ENCODE measurements at places on chromosomes 1 and 21.

DNA sequence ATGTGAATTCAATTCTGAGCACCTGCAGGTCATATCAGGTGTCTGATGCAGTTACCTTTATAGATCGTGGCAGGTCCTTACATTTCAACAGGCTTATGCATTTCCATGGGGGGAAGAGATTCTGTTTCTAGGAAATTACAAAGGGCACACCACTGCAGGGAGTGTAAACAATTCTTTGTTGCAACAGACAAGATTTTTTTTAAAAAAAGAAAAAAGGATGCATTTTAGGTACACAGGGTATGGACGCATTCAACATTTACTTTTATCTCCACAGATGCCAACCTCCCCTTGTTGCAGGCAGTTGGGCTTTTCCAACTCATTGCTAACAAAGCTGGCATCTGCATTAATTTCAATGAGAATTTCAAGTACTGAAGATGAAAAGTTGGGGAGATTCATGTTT lies 13.5 kb upstream of the TEKT2 start:
- DNase-seq: no peak

GRCh38 chr1:163807331-163808049 lies 485.7 kb downstream of the NUF2 start:
- no peak for DNase-seq

DNA sequence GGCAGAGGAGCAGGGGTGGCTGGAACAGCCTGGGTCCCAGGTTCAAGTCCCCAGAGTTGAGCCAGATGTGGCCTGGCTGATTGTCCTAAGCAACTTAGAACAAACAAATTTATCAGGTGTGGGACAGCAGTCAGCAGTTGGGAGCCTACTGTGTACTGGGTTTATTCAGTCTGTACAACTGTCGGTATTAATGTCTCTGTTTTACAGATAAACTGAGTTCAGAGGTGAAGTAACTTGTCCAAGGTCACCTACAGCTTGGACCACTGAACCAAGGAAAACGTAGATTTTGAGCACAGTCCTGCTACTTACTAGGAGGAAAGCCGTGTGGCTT lies 14.6 kb upstream of the TRIM63 start:
- no peak for DNase-seq

DNA sequence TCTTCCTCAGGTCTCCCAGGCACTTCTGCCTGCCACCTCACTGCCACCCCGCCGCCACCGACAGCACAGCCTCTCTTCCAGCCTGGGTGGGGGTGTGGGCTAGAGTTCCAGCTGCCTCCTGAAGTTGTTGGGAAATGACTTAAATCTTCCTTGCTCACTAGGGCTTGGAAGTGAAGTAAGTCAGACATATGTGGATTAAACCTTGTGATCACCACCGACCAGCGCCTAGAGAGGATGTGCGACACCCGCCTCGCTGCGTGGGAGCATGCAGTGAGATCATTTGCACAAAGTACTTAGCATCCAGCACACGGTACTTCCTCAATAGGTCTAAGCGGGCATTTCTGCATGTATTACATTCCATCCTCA lies 71.4 kb upstream of the FAM20B start:
- DNase-seq: no peak

DNA sequence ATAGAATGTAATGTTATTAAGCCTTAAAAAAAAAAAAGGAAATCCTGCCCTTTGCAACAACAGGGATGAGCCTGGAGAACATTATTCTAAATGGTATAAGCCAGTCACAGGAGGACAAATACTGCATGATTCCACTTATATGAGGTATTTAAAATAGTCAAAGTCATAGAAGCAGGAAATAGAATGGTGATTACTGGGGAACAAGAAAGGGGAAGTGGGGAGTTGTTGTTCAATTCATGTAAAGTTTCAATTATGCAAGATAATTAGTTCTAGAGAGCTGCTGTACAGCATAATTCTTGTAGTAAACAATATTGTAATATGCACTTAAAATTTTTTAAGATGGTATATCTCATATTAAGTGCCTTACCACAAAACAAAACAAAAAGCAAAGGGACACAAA lies 13.2 kb downstream of the FCER1A start:
- no peak for DNase-seq

DNA sequence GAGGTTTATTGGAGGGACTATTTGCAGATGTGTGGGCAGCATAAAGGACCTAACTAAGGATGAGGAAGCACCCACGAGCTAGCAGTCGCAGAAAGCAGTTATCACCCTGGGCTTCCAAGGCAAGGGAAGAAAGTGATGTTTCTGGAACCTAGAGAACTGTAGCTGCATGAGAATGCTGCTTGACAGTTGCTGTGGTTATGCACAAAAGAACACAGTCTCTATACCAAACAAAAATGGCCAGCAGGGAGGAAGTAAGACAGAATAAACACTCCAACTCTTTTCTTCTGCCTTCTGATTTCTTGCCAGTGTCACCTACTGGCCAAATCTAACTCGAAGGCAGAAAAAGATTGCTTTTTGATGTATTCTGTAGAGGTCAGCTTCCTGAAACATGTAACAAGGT lies 190.2 kb downstream of the RASAL2 start:
- no peak for DNase-seq

- DNase-seq: no peak
Observed at GRCh38 chr1:245881767-245882391, 625.2 kb downstream of the SMYD3 start.

- DNase-seq: peak; percentile 43
Observed at GRCh38 chr21:45286671-45287437, 841 bp downstream of the POFUT2 start.

GRCh38 chr1:113946678-113947387 lies 17.7 kb downstream of the HIPK1 start:
- no peak for DNase-seq

DNA sequence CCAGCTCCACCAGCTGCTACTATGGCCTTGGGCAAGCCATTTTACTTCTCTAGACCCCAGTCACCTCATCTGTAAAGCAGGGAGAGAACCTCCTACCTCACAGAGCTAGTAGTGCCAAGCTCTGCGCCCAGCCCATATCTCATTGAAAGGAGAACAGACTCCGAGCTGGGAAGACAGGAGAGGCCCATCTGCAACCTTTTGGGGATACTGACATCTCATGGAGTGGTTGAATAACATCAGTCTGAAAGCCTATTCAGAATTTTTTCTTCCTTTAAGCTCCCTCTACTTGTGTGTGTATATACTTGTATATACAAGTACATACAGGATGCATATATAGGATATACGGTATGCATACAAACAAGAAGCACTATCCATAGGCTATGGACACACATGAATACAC lies 279.5 kb upstream of the POU3F1 start:
- DNase-seq: no peak

- peak; percentile 39 for DNase-seq
Observed at GRCh38 chr1:36446271-36446670, 4.0 kb downstream of the OSCP1 start.

- DNase-seq: no peak
Observed at GRCh38 chr1:110492573-110492972, 26.4 kb downstream of the KCNA10 start.

DNA sequence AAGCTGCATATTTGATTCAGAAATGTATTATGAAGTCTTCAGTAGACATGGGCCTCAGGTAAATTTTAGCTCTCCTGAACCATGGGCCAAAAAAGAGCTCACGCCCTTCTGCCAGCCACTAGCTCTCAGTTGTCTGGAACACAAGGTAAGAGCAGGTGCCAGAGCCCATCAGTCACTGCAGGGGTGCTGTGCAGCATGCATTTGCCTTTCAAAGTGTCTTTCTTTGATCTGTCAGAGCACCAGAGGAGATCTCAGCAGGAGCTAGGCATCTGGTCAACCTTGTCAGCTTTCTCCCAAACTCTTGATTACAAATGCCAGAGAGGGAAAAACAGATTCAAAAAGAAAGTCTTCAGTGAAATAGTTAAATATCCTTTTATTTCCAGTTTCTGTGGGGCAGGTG lies 332.3 kb downstream of the COL11A1 start:
- DNase-seq: no peak

- DNase-seq: no peak
Observed at GRCh38 chr1:18653367-18653766, 22.7 kb downstream of the PAX7 start.

DNA sequence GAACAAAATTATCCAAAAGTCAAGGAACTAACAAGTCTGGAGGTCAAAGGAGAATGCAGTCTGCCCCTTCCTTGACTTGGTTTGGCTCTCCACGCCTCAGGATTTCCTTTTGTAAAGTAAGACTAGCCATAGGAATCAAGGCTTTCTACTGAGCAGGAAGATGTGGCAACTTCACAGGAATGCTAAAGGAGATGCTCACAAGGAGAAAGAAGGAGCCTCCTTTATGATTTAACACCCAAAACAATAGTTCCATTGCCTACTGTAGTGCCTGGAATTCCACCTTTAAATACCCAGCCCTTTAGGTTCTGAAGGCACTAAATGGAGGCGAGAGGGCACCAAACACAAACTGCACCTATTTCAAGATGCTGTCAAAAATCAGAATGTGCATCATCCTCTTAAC lies 176.3 kb upstream of the NFIA start:
- DNase-seq: no peak

DNA sequence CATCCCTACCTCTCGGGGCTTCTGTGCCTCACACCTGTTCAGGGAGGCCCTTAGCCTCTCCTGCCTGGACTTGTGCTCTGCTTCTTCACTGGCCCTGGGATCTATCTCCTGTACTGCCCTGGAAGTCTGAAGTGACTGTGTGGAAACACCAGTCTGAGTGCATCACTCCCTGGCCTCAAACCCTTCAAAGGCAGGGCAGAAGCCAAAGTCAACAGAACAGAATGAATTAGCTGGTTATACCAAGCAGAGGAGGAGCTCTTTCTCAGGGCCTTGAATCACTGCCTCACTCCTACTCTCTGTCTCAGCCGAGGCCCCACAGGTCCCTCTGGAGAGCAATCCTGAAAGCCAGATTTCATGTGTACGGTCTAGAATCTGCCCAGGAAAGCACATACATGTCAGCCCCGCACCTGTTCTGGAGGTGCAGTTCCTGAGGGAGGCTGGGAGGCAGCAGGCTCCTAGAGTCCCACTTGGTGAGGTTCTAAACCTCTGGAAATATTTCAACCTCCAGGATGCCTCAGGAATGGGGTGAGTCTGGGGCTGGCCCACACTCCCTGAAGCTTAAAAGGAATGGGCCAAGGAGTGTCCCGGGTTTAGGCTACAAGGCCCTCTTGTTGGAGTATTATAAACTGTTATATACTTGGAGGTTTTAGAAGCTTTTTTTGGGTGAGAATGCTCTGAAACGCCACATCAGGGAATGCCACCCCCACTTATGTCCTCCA lies 98.3 kb downstream of the ABCA4 start:
- no peak for DNase-seq

- no peak for DNase-seq
Observed at GRCh38 chr1:223344491-223344890, 19.5 kb downstream of the SUSD4 start.

DNA sequence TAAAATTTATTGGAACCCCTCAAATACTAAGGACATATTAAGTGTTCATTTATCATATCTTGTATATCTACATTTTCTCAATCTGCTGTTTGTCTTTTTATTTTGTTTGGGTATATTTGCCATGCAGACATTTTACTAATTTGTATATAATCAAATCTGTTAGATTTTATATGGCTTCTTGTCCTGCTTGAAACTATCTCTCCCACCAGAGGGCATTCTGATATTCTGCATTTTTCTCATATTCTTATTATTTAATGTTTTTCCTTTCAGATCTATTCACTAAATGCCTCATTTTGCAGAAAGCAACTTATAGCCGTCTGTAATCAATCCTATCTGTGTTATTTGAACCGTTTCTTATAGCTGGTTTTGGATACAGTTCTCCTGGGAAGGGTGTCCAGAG lies 745.5 kb downstream of the LRRIQ3 start:
- DNase-seq: no peak

DNA sequence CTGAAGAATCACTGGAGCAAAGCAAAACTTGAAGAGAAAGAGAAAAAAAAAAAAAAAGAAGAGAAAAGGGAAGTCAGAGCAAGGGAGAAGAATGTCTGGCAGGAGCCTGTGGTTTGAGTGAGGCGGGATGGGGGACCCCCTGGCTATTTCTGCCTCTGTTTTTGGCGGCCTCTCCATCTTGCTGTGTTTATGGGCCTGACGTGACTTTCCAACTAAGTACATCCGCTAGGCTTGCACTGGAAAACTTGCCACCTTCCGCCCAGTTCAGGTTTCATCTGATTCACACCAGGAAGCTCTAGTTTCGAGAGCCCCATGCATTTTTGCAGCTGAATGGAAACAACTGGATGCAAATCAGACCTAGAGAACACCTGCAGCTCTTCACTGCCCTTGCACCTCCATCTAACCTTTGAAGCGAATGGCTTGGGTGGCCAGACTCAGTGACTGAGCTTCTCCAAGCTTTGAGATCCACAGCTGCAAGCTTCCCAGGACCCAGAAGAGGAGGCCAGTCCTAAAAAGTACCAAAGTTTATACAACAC lies 28.0 kb downstream of the TBX15 start:
- no peak for DNase-seq

- DNase-seq: no peak
Observed at GRCh38 chr1:8600336-8600735, 217.1 kb downstream of the RERE start.

- DNase-seq: no peak
Observed at GRCh38 chr21:44618504-44618903, 6.6 kb downstream of the KRTAP10-8 start.

GRCh38 chr1:7207875-7208646 lies 422.8 kb downstream of the CAMTA1 start:
- peak; percentile 73 for DNase-seq

DNA sequence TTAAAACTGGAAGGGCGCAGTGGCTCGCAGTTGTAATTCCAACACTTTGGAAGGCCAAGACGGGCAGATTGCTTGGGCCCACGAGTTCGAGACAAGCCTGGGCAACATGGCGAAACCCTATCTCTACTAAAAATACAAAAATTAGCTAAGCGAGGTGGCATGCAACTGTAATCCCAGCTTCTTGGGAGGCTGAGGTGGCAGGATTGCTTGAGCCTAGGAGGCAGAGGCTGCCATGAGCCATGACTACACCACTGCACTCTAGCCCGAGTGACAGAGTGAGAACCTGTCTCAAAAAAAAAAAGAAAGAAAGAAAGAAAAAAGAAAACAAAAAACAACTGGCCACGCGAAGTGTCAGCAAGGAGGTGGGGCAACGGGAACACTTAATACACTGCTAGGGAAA lies 6.3 kb downstream of the UBE2G2 start:
- no peak for DNase-seq

- no peak for DNase-seq
Observed at GRCh38 chr1:232675260-232675659, 45.3 kb upstream of the SIPA1L2 start.

GRCh38 chr1:219210067-219210466 lies 36.4 kb downstream of the LYPLAL1 start:
- DNase-seq: no peak
